ENCODE measurements at places on chromosomes 5 and 9. TPM values are rescaled to one million over a fixed set of nuclear protein-coding genes. Genes with fewer than 3 reads are reported as not detected.
A peak's percentile ranks its signal among the peaks of the same experiment; 100 is the strongest.

- DNase-seq: peak; percentile 8
These were observed 60.6 kb upstream of the ZFR start for GRCh38 chr5:32504989-32505596.

DNA sequence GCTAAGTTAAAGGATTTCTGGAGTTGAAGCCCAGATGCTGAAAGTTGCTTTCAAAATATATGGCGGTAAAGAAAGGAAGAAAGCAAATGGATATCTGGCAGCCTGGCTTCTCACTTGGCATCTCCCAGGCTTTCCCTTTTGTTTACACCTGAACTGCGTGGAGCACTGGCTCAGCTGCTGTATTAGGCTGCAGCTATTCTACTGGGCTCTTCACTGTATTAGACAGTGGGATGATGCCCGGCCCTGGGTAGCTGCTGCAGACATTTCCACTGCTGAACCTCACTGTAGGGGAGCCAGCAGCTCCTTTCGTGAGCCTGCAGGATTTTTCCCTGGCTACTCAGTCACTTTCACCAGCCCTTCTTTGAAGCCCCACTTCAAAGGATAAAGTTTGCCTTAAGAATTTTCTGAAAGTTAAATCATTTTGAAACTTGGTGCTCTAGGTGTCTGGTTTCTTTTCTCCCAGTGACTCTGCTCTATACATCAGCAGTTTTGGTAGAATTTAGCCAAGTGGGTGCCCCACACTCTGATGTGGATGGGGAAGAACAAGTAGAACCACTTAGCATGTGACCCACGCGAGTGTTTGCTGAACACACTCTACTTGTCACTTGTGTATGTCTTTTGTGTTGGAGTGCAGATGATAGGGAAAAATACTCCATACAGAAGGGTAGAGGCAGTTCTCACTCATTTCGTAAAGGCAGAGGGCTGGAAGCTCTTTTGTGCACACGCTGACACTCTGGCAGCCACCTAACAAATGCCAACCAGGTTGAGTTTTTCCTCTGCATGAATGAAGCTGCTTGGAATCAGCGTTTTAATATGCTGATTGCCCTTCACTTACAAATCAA is 49.9 kb downstream of the C9orf152 start:
- DNase-seq: no peak

DNA sequence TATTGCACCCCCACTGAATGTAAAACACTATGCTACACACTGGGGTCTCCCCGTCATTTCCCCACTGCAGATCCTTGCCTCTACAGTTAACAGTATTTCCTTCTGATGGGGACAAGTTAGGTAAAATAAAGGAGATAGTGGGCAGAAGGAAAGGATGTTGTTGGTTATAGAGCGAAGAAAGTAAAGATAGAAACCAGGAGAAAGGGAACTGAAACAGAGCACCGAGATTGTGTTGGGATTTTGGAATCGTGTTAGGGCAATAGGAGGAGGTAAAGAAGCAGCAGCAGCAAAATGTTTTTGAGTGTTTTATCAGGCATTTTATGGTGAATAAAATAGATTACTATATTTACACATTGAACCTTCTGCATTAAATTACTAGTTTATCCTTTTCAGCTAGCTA is 60.0 kb downstream of the PAM start:
- DNase-seq: no peak

- no peak for DNase-seq
These were observed 161.1 kb downstream of the C5orf15 start for GRCh38 chr5:133807348-133807747.

GRCh38 chr5:34716986-34717385 is 60.9 kb downstream of the RAI14 start:
- peak; percentile 18 for DNase-seq

DNA sequence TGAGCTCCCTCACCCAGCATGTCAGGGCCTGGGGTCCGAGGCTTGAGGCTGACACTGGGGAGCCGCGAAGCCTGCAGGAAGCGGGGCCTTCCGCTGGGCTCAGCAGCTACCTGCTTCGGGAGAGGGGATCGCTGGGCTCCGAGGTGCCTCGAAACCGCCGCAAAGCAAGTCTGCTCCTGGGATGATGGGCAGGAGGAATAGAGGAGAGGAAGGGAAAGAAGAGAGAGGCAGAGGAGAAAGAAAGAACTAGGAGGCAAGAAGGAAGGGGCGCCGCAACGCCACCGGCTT is 1.5 kb upstream of the PRDM12 start:
- DNase-seq: no peak

DNA sequence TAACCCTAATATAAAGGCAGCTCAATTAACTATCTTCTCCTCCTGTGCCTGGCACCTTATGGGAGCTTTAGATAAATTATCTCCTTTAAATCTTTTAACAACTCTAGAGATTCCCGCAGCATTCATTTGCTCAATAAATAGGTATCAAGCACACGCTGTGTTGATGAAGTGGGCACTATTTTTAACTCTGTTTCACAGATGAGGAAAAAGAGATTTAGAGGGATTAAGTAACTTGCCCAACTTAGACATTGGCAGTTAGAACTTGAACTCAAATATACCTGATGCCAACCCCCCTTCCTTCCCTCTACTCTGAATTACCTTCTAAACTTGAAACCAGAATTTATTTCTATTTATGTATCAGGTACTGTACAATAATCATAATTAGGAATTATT is 112.4 kb downstream of the SH3TC2 start:
- DNase-seq: no peak

GRCh38 chr9:3835393-3835792 is 309.6 kb upstream of the RFX3 start:
- peak; percentile 64 for DNase-seq

Gene LNPEP
- total RNA-seq: 30.3 TPM

Gene PCDHA10
- total RNA-seq: under 0.01 TPM

Gene LYRM7
- 6.6 TPM for total RNA-seq

Data from bronchial epithelial cell (primary cell).